Testis (tissue), 5 donors: ENCODE measurements at places on chromosomes 12 and 14. TPM values are rescaled to one million over a fixed set of nuclear protein-coding genes. Genes with fewer than 3 reads are reported as not detected.

The EIF2S3B gene
- polyA plus RNA-seq = 4.1 TPM

The SLC17A8 gene
- polyA plus RNA-seq = 0.28 TPM

The LRP10 gene
- polyA plus RNA-seq = 58.2 TPM

The CLBA1 gene
- 47.6 TPM for polyA plus RNA-seq

The MYL6B gene
- polyA plus RNA-seq = 480 TPM

The SERPINA5 gene
- polyA plus RNA-seq = 1,170 TPM

The TAS2R19 gene
- 0.34 TPM for polyA plus RNA-seq
